GM04503 (cell line): ENCODE measurements at places on chromosomes 3 and 15.

DNA sequence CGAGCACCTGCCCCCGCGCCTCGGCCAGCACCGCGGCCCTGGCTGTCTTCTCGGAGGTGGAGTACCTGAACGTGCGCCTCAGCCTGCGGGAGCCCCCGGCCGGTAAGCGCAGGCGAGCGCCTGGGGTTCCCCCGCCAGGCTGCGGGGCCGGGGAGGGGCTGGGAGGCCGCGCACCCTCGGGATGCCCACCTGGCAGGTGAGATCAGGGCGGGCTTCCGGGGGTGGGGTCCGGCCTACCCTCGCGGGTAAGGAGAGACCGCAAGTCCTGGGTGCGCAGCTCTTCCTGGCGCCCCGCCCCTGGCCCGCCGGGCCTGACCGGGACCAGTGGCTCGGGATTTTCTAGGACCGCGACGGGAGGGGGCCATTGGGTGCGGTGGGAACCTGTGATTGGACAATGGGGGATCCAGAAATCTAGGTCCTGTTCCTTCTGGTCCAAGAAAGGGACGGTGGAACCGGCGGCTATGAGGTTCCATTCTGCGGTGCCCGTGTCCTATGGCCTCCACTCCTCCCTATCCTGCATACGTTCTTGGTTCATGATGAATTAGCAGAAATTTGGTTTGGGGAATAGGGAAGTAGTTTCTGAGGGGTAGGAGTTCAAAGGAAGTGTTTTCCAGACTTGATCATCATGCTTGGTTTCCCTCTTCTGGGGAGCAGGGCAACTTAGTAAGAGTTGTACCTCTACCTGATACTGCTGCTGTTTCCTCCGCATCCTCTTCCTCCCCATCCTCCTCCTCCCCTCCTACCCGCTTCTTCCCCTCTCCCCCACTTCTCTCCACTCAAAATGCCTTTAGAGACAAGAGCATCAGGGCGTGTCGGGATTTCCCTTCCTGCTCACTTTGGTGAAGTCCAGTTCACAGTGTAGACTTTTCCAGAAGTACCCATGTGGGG, 808 bp downstream of the ARRDC4 start:
- no peak for DNase-seq

- DNase-seq = peak; percentile 23
Measured at GRCh38 chr15:62391641-62392262, 226.7 kb upstream of the C2CD4B start.

DNA sequence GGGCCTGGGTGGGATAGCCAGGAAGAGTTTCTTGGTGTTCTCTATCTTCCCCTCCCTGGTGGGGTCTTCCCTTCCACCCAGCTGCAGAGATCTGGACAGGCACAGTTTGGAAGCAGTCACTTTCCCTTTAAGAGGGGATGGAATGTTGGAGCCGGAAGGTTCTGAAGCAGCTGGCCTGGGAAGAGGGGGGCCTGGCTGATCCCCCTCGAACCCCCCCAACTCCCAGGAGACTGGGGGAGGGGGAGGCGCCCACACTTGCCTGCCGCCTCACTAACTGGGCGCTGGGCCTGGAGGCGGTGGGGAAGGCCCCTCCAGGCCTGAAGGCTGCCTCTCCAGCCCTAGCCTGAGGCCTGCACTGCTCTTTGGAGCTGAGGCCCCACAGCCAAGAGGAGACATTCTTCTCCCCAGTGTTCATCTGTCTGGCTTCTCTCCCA, 1.4 kb downstream of the DVL3 start:
- DNase-seq = no peak

DNA sequence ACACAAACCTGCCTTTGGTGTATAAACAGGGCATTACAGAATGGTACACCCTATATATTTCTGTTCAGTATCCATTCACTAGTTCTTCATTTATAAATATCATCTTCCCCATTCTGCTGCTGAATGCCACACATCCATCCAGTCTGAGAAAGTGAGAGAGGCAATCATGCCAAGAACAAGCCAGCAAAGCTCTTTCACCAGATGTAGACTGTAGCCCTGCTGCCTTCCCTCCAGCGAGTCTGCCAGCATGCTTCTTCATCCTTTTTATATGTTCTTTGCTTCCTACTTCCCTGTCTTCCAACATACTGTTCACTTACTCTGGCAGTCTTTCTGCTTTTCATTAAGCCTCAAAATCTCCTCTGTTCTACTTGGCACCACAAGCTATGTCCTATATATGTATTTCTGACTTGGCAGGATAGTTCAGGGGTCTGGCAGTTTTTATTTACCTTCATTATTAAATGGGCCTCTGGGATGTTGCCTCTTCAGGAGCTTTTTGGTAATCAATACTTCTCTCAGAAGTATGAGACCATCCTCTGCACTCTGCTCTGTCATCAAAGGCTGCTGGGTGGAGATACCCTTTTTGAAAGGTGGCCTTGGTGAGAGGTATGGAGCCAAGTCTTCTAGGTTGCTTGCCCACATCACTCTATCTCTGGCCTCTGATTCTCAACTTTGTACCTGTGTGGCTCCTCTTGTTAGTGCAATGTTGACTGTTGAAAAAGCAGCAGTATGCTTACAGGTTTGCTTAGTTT, 48.6 kb downstream of the CHP1 start:
- DNase-seq = no peak

GRCh38 chr15:52306270-52306669, 10.7 kb upstream of the MYO5C start:
- DNase-seq = no peak

DNA sequence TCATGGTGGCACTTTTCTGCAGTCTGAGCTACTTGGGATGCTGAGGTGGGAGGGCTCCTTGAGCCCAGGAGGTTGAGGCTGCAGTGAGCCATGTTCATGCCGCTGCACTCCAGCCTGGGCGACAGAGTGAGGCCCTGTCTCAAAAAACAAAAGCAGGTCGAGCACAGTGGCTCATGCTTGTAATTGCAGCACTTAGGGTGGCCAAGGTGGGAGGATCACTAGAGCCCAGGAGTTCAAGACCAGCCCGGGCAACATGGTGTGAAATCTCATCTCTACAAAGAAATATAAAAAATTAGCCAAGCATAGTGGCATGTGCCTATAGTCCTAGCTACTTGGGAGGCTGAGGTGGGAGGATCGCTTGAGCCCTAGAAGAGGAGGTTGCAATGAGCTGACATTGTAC, 10.0 kb downstream of the UBAP1L start:
- DNase-seq = no peak

GRCh38 chr3:85164436-85164835, 205.6 kb downstream of the CADM2 start:
- no peak for DNase-seq

- DNase-seq = no peak
Measured at GRCh38 chr3:61518590-61518989, 42.8 kb upstream of the PTPRG start.

DNA sequence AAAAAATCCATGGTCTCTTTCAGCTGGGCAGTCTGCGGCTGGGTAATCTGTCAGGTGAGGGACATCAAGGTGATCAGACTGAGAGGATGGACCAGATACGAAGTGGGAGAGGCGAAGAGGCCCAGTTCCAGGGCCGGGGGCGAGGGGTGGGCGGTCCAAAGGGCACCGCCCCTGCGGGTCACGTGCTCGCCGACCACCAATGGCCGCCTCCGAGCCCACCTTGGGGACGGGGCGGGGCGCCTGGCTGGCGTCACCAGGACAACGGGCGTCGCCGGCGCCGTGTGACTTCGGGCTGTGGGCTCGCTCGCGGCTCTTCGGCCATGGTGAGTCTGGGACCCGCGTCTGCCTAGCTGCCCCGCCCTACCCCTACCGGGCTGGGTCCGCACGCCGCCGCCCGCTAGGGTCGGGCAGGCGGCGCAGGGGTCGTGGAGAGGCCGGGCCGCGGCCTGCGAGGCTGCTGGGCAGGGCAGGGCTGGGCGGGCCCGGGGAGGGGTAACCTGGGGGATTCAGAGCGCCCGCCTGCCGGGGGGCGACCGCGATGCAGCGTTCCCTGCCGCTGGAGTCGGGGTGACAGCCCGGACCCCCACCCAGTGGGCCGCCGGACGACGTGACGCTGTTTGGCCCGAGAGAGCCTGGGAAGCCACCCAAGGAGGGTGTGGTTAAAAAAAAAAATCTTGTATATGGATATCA, at the start of gene FBXL2:
FBXL2 (plus strand) TSS at position 250 of the 690 bp plus-strand sequence; CDS start at position 321, 71 bp downstream.
- no peak for DNase-seq

DNA sequence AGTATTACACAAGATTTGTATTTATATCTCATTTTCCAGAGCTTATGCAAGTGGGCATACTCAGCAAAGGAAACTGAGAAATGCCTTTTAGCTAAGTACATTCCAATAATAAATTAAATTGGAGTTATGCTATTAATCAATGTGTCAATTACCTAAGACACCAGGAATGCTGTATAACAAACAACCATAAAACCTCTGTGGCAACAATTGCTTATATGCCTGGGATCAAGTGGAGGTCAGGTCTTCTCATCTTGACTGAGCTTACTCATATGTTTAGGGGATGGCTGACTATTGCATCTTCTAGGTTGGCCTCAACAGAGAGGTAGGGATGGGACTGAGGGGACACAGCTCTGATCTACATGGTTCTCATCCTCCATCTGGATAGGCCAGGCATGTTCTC, 30.7 kb downstream of the CD200R1L start:
- DNase-seq = peak; percentile 30

DNA sequence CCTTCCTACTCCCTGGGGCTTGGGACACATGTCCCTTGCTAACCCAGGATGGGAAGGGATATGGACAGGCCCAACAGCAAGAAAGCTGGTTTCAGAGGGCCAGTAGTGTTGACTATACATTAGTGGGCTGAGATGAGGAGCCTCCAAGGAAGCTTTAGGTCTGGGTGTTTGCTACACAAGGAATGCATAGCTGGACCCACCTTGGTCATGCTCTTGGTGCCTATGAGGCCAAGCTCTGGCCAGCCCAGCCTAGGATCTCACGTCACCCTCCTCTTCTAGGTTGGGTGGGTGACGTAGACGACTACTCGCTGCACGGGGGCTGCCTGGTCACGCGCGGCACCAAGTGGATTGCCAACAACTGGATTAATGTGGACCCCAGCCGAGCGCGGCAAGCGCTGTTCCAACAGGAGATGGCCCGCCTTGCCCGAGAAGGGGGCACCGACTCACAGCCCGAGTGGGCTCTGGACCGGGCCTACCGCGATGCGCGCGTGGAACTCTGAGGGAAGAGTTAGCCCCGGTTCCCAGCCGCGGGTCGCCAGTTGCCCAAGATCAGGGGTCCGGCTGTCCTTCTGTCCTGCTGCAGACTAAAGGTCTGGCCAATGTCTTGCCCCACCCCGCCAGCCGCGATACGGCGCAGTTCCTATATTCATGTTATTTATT, 653 bp upstream of the WDR6 start:
- DNase-seq = no peak

DNA sequence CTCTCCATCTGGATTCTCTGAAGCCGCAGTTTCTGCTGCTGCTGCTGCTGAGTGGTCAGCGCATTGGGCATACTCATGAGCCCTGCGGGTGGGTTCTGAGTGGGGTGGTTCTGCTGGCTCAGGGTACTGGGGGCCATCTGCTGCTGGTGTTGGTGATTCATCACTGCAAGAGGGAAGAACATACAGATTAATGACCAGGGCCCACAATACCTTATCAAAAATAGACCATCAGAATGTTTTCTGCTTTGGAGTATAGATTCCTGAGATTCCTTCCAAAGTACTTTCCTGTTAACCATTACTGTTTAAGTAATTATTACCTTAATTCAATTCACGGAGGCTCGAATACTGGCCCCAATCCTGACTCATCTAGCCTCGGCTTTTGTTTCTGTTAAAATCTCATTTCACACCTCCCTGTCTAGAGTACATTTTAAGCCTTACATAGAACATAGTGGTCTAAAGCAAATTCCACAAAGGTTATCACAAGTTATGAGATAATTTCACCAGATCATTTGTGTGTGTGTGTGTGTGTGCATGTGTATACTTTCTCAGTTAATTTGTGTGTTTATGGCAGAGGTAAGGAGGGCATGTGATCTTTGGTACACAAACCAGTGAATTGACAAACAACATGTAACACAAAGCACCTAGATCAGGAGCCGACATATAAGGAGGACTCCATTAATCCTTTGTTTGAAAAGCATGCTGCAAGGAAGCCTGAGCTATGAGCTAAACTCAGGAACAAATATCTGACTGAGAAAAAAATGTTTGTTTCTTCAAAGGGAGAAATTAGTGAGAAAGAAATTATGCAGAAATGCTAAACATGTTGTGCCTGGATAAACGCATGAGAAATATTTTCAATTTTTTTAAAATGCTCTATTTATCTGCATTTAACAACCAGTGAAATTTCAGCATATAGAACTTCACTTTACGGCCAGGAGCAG, 68.1 kb downstream of the TM4SF4 start:
- no peak for DNase-seq

GRCh38 chr15:25486051-25486450, 47.2 kb upstream of the UBE3A start:
- no peak for DNase-seq
